ENCODE measurements at places on chromosomes 6 and 20.

GRCh38 chr6:56804996-56805395 is 149.9 kb upstream of the BEND6 start:
- DNase-seq = no peak

DNA sequence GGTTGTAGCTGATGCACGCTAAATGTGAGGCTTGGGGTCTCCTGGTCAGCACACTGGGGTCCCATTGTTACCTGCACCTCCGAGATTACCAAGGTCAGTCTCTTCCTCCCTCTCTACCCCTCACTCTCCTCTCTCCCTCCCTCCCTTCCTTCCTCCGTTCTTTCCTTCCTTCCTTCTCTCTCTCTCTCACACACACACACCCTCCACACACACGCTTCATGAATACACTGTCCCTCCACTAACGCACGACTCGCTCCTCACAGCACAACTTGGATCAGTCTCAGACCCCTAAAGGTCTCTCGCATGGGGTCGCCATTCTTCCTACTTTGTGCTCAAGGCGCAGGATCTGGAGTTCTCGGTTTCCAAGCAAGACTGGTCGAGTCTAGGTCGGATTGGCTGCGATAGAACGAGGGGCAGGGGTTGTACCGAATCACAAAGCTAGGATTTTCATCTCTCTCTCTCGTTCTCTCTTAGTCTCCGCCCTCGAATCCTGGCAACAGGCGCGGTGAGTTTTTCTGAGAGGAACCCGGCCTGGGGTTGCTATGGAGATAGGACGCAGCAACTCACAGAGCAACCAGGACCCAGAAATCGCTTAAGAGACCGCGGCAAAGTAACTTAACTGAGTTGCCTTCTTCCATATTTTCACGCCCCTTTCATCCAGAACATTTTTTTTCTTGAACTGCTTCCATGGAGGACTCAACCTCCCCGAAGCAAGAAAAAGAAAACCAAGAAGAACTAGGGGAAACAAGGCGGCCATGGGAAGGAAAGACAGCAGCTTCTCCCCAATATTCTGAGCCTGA is at the start of gene RSPH4A:
RSPH4A (plus strand) TSS at position 543 of the 800 bp plus-strand sequence; CDS start at position 688, 145 bp downstream.
- no peak for DNase-seq

DNA sequence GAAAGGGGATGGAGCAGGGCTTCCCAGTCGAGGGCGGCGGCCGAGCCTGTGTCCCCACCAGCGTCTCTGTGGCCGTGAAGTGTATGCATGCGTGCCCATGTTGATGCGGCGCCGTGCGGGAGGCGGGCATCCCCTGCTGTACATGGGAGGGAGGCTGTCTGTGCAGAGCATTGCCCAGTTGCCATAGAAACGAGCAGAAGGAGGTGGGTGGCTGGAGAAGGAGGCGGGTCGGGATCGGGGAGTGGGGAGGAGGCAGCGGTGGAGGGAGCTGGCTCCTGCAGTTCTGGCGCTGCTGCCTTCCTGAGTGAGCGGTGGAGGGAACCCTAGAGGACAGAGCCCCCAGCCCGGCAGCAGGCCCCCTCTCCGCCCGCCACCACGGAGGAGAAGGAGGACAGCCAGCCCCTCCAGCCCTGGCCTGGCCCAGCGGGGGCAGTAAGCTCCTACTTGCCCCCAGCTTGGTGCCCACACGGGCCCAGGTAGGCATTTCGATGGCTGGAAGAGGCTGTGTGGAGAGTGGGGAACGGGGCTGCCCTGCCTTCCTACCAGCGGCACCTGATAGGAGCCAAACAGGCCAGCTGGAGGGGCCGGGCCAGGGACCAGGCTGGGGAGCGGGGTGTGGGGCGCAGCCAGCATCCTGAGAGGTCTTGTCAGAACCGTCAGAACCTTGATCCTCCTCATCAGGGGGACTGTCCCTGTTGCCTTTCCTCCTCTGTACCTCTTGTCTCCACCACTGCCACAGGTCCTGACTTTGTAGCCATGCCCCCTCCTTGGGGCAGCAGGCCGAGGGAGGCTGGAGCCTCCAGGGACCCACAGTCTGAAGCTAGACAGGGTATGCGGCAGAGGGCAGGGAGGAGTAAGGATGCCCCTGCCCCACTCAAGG is 41.3 kb downstream of the SPDEF start:
- DNase-seq = no peak

GRCh38 chr6:105304366-105304765 is 98.5 kb downstream of the PREP start:
- DNase-seq = no peak

DNA sequence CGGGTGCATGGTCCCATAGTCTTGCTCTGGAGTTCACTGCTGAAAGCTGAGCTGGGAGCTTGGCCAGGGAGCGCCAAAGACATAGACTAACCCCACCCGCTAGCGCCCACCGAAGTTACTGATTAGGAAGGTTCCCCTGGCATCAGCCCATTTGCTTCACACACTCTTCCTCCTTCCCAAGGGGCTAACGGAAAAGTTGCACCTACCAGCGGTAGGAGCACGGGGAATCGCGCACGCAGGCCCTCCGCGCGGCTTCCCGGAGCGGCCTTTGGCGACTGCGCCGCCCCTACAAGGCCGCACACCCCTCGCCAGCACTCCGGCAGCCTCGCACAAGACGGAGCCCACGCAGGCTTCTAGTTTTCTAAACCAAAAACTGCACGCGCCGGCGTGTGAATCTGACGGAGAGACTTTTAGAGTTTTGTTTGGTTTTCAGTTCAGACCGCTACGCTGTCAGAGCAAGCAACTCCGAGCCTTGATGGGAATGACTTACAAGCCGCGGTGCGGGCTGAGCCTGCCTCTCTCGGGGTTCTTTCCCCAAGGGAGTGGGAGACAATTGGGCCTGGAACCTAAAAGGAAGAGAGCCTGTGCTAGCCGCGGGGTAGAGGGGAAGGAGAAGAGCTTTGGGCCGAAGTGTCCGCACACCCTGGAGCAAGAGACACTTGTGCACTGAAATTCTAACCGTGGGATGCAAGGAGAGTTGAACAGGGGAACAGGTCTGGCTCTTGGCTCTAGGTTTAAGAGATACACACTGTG is 891 bp upstream of the POU3F2 start:
- no peak for DNase-seq

DNA sequence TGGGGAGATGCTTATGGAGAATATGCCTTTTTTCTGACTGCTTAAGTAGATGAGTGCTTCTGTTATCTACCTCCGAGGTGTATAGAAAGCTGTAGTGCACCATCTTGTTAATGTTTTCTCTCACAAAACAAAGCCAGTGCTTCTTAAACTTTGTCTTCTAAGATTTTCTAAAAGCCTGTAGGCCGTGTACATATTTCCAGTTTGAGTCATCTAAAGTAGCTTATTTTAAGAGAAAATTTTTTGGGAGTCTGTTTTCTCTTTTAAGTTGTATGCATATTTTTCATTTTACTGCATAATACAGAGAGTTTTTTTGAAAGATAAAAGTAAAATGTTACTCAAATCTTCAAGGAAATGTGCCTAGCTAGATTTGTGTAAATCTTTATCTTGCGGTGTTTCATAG is 151.7 kb downstream of the GRIK2 start:
- no peak for DNase-seq

DNA sequence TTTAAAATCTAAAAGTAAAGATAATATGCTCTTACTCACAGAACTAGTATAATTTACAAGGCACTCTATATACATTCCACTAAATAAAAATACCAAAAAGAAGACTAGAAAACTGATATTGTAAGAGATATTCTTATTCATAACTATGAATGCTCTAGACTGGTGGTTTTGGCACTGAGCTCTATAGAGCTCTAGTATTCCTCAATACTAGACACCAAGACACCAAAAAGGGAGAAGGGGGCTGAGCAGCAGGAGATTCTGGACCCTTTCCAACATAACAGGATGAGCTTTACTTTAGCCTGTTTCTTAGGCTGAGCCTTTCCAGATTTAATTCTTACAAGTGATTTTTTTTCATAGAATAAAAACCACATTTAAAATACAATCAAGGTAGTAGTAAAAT is 173.6 kb downstream of the COL21A1 start:
- DNase-seq = no peak

- no peak for DNase-seq
Observed at GRCh38 chr6:134372603-134373281, 54.8 kb upstream of the SGK1 start.

DNA sequence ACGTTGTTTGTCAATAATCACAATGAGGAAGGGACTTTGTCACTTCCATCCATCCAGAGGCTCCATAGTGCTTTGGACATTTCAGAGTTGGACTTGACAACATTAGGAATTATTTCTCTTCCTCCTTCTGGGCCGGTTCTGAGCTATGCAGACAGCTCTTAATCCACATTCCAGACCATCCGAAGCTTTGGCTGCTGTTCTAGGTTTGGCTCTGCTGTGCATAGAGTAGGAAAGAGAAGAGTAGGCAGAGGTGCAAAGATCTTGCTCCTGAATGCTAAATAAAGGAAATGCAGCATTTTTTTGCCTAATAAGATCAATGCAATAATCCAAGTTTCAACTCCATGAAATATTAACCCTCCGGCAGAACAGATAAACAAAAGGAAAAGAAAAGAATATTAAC is 251.8 kb upstream of the PRND start:
- DNase-seq = no peak

GRCh38 chr6:40330301-40330721 is 256.9 kb downstream of the LRFN2 start:
- DNase-seq = no peak

DNA sequence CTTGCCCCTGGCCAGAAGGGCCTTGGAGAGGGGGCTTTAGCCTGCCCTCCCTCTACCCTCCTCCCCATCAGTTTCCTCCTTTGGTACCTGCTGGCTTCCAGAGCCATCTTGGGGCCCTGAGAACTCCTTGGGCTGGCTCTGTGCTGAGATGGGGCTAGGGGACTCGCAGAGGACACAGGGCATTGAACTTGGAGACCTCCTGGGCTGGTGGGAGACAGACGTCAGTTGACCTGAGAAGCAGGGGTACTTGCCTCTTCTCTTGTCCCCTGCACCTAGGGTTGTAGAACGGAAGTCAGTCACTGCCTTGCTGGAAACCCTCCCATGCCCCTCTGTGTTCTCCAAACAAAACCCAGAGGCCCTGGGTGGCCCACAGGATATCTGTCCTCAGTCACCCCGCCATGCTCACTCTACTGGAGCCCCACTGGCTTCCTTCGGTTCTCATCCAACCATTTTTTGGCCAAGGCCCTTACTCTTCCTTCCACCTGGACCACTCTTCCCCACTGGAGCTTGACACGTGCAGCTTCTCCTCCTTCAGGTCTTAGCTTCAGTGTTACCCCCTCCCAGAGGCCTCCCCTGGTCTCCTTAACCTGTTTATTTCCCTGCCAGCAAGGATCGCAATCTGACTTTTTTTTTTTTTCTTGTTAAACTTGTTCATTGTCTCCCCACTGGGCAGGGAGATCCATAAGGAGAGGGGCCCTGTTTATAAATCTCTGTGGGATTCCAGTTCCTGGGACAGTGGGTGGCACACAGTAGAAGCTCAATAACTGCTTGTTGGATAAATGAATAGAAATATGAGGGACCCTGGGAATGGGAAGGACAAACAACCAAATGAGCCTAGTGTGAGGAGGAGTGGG is 971 bp downstream of the RBCK1 start:
- DNase-seq = no peak

DNA sequence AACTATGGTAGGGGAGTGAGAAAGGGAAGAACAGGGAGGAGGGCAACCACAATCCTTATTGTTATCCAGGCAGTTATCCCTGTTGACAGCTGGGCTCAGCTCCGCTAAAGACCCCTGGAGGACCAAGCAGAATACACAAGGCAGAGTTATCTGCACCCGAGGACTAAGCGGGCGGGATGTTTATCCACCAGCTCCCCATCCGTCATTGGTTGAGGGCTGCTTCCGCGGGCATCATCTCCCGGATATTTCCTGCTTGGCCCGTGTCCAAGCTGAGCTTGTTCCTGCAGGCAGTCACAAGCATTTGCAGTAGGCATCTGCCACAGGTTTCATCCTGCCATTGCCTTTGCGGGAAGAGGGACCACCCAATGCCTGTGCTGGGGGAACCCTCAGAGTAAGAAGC is 102.1 kb downstream of the DLGAP4 start:
- DNase-seq = no peak

GRCh38 chr20:2801286-2801728 is 880 bp upstream of the CPXM1 start:
- DNase-seq = no peak

DNA sequence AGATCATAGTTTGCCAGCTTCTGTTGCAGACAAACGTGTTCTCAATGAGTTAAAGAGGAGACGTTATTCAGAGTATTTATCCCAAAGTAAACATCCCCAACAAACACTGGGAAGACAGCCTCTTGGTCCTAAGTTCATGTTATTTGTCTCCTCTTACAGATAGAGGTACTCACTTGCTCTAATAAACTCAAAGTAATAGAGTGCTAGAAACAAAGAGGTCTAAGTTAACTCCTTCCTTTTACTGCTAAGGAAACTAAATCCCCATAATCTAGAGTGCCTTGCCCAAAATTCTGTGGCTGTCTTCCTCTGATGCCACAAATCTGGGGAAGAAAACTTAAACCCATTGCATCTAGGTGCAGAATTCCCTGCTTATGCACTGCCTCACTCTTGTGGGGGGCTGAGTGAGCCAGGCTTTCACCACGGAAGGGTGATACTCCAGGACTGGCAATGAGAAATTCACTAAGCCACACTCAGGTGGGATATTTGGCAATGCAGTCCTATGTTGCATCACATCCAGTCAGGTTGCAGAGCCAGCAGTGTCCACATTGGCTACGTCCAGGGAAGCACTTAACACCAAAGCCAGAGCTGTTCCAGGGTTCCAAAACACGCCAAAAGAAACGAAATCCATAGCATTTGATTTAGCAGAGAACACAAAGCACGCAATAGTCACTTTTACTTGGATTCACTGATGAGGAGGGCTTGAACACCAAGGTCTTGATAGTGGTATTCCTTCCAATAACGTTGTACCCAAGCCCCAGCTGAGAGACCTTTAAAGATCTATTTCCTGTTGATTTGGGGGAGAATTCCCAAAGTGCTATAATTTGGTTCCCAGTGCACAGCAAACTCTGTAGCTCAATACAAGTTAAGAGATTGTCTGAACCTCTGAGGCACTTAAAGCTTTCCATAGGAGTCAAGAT is 81.0 kb upstream of the FOXQ1 start:
- DNase-seq = no peak

DNA sequence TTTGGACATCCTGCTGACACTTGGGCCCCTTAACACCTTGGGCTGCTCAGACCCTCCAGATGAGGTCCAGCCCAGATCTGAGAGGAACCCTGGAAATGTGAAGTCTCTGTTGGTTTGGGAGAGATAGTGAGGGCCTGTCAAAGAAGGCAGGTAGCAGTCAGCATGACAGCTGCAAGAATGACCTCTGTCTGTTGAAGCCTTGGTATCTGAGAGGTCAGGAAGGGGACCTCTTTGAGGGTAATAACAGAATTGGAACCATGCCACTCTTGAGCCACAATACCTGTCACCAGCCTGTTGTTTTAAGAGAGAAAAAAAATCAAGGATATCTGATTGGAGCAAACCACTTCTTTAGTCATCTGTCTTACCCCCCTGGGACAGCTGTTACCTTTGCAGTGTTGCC is 4.2 kb downstream of the SYS1 start:
- DNase-seq = no peak

GRCh38 chr20:7199861-7200260 is 432.4 kb downstream of the BMP2 start:
- no peak for DNase-seq

All from stimulated activated CD4-positive, alpha-beta T cell treated with anti-CD3 and anti-CD28 coated beads, Interleukin-1b, Interleukin-23, amount 100 ng/mL, for 1 hour (primary cell).